ENCODE measurements at places on chromosomes 6 and 20. TPM values are rescaled to one million over a fixed set of nuclear protein-coding genes. Genes with fewer than 3 reads are reported as not detected.

DNA sequence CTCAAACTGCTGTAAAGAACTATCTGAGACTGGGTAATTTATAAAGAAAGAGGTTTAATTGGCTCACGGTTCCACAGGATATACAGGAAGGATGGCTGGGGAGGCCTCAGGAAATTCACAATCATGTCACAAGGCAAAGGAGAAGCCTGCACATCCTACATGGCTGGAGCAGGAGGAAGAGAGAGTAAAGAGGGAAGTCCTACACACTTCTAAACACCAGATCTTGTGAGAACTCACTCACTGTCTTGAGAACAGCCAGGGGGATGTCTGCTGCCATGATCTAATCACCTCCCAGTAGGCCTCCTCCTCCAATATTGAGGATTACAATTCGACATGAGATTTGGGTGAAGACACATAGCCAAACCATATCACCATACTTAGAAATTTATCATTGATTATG is 1307.0 kb upstream of the GJE1 start:
- no peaks in the 10 kb centered on the region for H3K36me3 ChIP-seq
- H3K27ac ChIP-seq: peak overlapping the region; percentile 25
- no peaks in the 10 kb centered on the region for H3K27me3 ChIP-seq
- no peak for DNase-seq
- H3K4me1 ChIP-seq: peaks cover 22% of the 10 kb centered on the region

ASIP gene
- not detected for total RNA-seq

GRCh38 chr6:41548098-41548840 is 2.1 kb downstream of the FOXP4 start:
- H3K27ac ChIP-seq: no peak overlapping the region
- H3K4me3 ChIP-seq: peak overlapping the region; percentile 91
- H3K36me3 ChIP-seq: no peaks in the 10 kb centered on the region
- no peaks in the 10 kb centered on the region for H3K27me3 ChIP-seq
- no peak for DNase-seq

TAGAP gene
- not detected for total RNA-seq

DNA sequence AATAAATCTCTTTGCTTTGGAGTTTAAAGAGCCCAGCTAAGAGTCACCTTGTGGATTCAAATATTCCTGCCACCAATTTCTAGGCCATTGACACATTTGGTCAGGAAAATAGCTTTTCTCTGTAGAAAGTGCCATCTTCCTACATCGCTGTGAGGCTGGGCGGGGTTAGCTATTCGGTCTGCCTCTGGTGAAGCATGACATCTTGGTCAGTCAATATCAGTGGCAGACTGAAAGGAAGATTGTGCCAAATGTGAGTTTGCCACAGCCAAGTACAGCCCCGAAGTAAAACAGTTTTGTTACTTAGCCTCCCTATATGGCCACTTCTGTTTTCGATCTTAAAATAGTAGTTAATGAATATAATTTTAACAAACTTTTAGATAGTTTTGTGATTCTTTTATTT is 65.5 kb upstream of the FABP7 start:
- peaks cover 4% of the 10 kb centered on the region for H3K36me3 ChIP-seq
- H3K4me3 ChIP-seq: no peak overlapping the region
- DNase-seq: no peak
- H3K27me3 ChIP-seq: no peaks in the 10 kb centered on the region
- no peak overlapping the region for H3K27ac ChIP-seq

VARS1 gene
- total RNA-seq: 73.4 TPM

DNA sequence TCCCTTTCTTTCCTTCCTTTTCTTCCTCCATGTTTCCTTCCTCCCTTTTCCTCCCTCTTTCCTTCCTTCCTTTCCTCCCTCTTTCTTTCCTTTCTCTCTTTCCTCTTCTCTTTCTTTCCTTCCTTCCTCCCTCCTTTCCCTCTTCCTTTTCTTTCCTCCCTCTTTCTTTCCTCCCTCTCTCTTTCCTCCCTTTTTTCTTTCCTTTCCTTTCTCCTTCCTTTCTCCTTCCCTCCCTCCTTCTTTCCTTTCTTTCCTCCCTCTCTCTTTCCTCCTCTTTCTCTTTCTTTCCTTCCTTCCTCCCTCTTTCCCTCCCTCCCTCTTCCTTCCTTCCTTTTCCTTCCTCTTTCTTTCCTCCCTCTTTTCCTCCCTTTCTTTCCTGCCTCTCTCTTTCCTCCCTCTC is 86.3 kb upstream of the FERMT1 start:
- no peak overlapping the region for H3K27ac ChIP-seq
- H3K27me3 ChIP-seq: no peaks in the 10 kb centered on the region
- DNase-seq: no peak
- no peaks in the 10 kb centered on the region for H3K36me3 ChIP-seq
- H3K4me3 ChIP-seq: no peak overlapping the region

SMOC2 gene
- total RNA-seq: 11.6 TPM

GRCh38 chr6:68087399-68088133 is 547.5 kb upstream of the ADGRB3 start:
- no peaks in the 10 kb centered on the region for H3K27me3 ChIP-seq
- no peak for DNase-seq
- peaks cover 6% of the 10 kb centered on the region for H3K36me3 ChIP-seq
- peaks cover 6% of the 10 kb centered on the region for H3K4me1 ChIP-seq

DNA sequence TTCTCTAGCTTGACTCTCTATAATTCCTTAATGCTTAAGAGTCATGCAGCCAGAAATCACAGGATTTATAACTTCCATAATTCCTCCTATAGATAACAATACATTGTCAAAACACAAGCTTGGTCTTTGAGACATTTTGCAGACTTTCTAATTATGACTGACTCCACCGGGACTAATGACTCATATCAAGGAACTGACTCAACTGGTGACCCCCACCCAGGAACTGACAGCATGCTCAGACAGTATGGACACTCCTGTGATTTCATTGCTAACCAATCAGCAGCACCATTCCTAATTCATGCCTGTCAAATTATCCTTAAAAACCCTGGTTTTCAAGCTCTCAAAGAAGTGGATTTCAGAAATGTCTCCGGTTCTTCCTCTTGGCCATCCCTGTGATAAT is 670.5 kb upstream of the IMPG1 start:
- H3K27me3 ChIP-seq: no peaks in the 10 kb centered on the region
- H3K4me3 ChIP-seq: no peak overlapping the region
- no peak for DNase-seq
- no peaks in the 10 kb centered on the region for H3K4me1 ChIP-seq
- no peaks in the 10 kb centered on the region for H3K36me3 ChIP-seq
- H3K27ac ChIP-seq: no peak overlapping the region

TGM3 gene
- total RNA-seq: not detected

GRCh38 chr20:11734431-11734830 is 183.3 kb upstream of the BTBD3 start:
- H3K36me3 ChIP-seq: no peaks in the 10 kb centered on the region
- no peak overlapping the region for H3K27ac ChIP-seq
- no peak for DNase-seq
- H3K4me3 ChIP-seq: no peak overlapping the region
- no peaks in the 10 kb centered on the region for H3K27me3 ChIP-seq

LINC00237 gene
- total RNA-seq: not detected

DNA sequence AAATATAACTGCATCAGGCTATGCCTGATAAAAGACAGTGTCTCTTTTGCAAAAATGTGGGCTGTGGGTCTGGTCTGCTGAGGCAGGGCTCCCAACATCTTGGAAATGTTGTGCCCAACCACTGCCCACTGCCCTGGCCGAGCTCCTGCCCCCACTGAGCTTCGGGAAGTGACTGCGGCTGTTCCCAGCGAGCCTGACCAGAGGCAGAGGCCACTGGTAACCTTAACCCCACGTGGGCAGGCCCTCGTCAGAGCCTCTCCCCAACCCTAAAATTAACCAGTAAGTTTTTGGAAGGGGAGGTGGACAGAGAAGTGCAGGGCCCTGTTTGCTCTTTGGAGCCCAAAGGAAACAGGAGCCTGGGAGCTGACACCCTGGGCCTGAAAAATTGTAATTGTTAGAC is 225.9 kb downstream of the MAFB start:
- peaks cover 36% of the 10 kb centered on the region for H3K27me3 ChIP-seq
- H3K27ac ChIP-seq: no peak overlapping the region
- H3K4me3 ChIP-seq: no peak overlapping the region
- no peaks in the 10 kb centered on the region for H3K4me1 ChIP-seq
- H3K36me3 ChIP-seq: no peaks in the 10 kb centered on the region

DNA sequence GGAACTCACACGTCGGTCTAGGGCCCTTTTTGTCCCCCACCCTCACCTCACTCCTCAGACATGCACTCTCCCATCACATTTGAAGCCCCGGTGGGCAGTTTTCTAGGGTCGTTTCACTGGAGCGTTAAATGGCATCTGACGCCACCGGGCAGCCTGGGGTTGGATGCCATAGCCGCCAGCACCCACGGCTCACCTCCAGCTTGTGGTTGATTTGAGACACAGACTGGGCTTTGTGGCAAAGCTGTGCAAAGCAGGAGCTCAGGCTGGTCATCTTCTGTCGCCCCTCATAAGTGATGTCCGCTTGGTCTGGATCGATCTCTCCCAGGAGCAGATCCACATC is 530 bp downstream of the GOPC start:
- peaks cover 8% of the 10 kb centered on the region for H3K27me3 ChIP-seq
- peak overlapping the region; percentile 98 for H3K4me3 ChIP-seq
- no peak for DNase-seq
- peak overlapping the region; percentile 99 for H3K27ac ChIP-seq
- H3K4me1 ChIP-seq: peaks cover 34% of the 10 kb centered on the region

- no peaks in the 10 kb centered on the region for H3K27me3 ChIP-seq
- H3K27ac ChIP-seq: no peak overlapping the region
- H3K4me1 ChIP-seq: no peaks in the 10 kb centered on the region
Observed at GRCh38 chr6:47579040-47579439, 101.5 kb downstream of the CD2AP start.

DNA sequence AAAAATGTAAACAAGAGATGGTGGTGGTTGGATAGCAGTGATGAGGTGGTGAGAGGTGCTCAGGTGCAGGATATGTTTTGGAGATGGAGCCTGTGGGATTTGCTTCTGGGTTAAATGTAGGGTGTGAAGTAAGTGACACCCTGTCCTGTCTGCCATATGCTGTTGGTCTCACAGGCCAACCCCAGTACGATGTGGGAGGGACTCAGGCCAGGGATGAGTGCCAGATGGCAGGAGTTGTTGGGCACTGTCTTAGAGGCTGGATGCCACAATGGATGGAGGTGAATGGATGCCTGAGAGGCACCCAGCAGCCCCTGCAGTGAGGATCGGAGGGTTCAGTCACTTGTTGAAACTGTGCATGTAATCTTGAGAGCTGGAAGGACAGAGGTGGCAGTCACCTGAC is 259.3 kb downstream of the NRN1 start:
- no peaks in the 10 kb centered on the region for H3K36me3 ChIP-seq
- no peak for DNase-seq
- no peak overlapping the region for H3K27ac ChIP-seq
- H3K4me3 ChIP-seq: no peak overlapping the region

GRCh38 chr20:2761885-2762284 is 38.5 kb downstream of the CPXM1 start:
- peaks cover 21% of the 10 kb centered on the region for H3K27me3 ChIP-seq
- H3K27ac ChIP-seq: no peak overlapping the region
- no peak overlapping the region for H3K4me3 ChIP-seq

GRCh38 chr20:50572938-50573777 is 63.0 kb downstream of the PTPN1 start:
- peak overlapping the region; percentile 53 for H3K27ac ChIP-seq
- no peak overlapping the region for H3K4me3 ChIP-seq
- H3K27me3 ChIP-seq: no peaks in the 10 kb centered on the region
- DNase-seq: peak; percentile 59
- H3K36me3 ChIP-seq: peaks cover 28% of the 10 kb centered on the region

DNA sequence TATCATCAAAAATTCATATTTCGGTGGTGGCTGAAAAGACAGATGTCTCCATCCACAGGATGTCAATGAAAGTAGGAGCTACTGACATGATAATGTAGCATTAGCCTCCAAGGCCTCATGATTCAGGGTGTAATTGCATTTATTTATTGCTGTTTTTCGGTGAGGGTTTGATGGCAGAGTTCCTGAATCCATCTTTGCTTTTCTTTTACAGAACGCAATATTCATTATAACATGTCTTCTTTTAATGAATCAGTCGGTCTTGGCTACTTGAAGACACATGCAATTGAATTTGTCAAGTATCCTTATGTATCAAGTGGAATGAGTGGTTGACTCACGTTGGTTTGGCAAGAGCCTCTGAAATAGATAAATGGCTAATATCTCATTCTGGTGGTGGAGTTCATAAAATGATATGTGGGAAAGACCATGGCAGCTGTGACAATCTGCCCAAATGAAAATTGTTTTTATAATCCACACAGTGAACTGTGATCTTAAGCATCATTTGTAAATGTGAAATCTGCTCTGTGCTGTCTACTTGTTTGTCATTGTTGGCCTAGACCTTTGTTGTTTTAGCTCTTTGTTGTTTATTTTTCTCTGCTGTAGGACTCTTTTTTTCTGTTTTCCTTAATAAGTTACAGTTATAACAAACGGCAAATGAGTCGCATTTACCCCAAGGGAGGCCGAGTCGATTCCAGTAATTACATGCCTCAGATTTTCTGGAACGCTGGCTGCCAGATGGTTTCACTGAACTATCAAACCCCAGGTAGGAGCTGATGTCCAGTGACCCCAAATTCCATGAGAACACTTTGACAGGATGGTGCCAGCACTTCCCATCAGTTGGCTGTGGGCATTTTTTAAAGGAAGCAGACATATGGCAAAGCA is 105.7 kb upstream of the LAMP5 start:
- peaks cover 29% of the 10 kb centered on the region for H3K4me1 ChIP-seq
- H3K27ac ChIP-seq: peak overlapping the region; percentile 82
- H3K36me3 ChIP-seq: peaks cover 2% of the 10 kb centered on the region
- no peak overlapping the region for H3K4me3 ChIP-seq

DNA sequence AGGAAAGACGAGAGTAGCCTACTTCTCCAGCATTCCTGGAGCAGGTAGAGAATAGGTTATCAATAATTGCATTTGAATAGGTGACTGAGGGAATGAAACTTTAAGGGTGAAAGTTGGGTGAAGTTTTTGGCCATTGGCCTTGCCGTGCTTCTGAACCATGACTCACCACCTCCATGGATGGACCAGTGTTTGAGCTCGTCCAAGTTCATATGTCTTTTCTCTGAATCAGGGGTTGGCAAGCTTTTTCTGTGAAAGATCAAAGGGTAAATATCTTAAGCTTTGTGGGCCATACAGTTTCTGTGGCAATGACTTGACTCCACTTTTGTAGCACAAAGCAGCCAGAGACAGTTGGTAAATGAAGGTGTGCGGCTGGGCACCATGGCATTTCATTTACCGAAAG is 31.8 kb downstream of the SNRNP48 start:
- no peaks in the 10 kb centered on the region for H3K36me3 ChIP-seq
- no peak overlapping the region for H3K27ac ChIP-seq
- DNase-seq: peak; percentile 15
- H3K4me1 ChIP-seq: peaks cover 25% of the 10 kb centered on the region
- no peak overlapping the region for H3K4me3 ChIP-seq
- peaks cover 4% of the 10 kb centered on the region for H3K27me3 ChIP-seq

GRCh38 chr20:23214903-23215302 is 128.8 kb upstream of the CD93 start:
- peak overlapping the region; percentile 4 for H3K27ac ChIP-seq
- peaks cover 3% of the 10 kb centered on the region for H3K36me3 ChIP-seq
- peaks cover 14% of the 10 kb centered on the region for H3K4me1 ChIP-seq
- no peak for DNase-seq
- peaks cover 31% of the 10 kb centered on the region for H3K27me3 ChIP-seq

KIF16B gene
- 8.8 TPM for total RNA-seq

- no peaks in the 10 kb centered on the region for H3K27me3 ChIP-seq
- H3K4me3 ChIP-seq: no peak overlapping the region
- no peak for DNase-seq
- no peaks in the 10 kb centered on the region for H3K4me1 ChIP-seq
- H3K27ac ChIP-seq: no peak overlapping the region
Observed at GRCh38 chr20:52470561-52470960, 279.0 kb upstream of the ZFP64 start.

GRCh38 chr6:166630462-166630861 is 3.4 kb upstream of the RPS6KA2 start:
- H3K27me3 ChIP-seq: peaks cover 3% of the 10 kb centered on the region
- H3K27ac ChIP-seq: no peak overlapping the region
- H3K36me3 ChIP-seq: no peaks in the 10 kb centered on the region
- peaks cover 24% of the 10 kb centered on the region for H3K4me1 ChIP-seq
- H3K4me3 ChIP-seq: no peak overlapping the region

All from osteocyte (in vitro differentiated cells).